Stimulated activated CD4-positive, alpha-beta T cell treated with anti-CD3 and anti-CD28 coated beads, Interleukin-1b, Interleukin-23, amount 100 ng/mL, for 1 hour (primary cell): ENCODE measurements at places on chromosomes 2 and 18.

DNA sequence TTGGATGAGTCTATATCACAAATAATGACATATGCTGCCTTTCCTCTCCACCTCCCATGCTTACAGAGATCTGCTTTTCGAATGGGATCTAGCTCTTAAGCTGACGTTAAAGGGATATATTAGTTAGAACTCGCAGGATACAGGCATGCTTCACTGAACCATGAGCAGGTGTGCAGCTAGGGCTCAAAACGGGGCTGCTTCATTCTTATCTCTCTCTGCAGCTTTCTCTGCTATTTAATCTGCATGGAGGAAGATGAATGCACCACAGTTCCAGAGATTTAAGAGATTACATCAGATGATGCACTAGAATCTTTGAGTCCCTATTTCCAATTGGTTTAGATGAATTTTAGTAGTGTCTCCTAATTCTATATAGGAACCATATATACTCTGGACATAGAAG lies 327.0 kb downstream of the RAD51AP2 start:
- no peak for DNase-seq

DNA sequence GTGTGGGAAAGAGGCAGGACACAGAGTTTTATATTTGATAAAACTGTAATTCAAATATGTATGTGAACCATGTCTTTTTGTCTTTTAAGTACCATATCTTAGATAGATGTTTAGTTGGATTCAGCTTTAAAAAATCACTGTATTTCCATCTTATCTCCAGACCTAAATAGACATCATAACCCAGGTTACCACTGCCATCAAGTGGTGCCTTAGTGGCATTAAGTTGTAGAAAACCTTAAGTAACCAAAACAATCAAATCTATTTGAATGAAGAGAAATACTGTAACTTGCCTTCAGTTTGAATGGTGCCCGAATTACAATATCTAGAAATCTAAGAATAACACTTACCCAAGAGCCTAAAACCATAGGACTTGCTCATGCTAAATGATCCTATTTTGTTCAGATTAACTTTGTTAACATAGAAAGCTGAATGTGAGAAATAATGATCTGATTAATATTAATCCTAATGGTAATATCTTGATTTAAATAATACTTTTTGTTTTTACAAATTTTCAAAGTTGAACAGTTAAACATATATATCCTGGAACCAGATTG lies 92.5 kb upstream of the MAP2 start:
- DNase-seq = no peak

DNA sequence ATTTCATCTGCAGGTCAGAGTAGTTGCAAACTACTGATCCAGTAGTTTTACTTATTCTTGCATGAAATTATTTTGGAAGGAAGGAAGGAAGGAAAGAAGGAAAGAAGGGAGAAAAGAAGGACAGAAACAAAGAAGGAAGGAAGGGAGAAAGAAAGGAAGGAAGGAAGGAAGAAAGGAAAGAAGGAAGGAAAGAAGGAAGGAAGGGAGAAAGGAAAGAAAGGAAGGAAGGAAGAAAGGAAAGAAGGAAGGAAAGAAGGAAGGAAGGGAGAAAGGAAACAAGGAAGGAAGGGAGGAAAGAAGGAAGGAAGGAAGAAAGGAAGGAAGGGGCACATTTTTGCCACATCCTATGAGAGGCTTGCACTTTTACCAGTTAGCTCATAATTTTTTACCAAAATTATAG lies 186.2 kb downstream of the LRRTM4 start:
- no peak for DNase-seq

DNA sequence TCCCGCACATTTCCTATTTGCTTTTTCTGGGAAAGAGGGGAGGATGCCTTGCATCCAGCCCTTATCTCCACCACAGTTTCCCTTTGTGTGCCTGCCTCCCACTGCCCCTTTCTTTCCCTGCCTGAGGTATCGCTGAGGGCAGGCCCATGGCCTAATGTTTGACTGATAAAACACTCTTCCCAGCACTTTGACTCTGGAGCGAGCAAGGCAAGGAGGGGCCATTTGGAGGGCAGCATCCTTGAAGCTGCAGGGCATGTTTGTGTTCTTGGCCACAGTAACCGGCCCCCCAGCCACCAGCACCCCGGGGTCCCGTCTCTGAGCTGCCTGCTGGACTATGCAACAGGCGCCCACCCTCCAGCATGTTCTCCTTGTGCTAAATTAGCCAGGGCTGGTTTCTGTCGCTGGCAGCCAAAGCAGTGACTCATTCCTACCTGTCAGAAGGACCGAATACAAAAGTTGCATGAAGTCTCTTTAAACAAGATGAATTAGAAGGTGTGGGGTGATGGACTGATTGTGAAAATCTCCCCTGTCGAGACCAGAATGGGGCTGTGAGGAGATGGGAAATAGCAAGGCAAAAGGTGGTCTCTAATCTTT lies 50.7 kb downstream of the BCL2L11 start:
- no peak for DNase-seq

DNA sequence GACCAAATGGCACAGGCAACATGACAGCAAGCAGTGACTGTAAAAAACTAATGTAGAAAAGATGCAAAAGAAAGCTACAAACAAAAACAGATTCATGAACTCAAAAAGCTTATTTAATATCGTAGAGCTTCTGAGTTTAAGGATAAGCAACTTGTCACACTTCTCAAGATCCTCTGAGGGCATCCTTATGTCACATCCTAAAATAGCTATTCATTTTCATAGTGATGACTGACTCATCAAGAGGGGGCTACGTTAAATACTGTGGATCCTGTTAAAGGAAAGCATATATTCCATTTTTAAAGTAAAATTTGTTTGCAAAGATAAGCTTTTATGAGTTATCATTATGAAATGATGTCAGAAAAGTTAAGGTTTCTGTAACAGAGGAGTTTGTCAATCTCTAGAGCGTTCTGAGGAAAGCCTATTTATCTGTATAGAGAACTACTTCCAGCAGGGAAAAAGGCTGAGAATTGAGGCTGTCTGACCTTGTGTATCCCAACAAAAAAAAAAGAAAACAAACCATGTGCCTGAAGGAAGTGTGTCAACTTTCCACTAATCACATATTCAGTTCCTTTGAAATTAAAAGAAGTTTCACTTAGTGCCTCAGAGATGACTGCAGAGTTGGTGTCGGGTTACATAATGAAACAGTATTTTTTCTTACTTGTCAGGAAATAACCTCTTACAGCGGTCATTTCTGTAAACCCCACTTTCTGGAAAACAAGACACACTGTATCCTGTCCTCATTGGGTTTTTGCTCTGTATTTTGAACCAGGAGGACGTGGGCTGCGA lies 115.5 kb downstream of the ESCO1 start:
- no peak for DNase-seq

DNA sequence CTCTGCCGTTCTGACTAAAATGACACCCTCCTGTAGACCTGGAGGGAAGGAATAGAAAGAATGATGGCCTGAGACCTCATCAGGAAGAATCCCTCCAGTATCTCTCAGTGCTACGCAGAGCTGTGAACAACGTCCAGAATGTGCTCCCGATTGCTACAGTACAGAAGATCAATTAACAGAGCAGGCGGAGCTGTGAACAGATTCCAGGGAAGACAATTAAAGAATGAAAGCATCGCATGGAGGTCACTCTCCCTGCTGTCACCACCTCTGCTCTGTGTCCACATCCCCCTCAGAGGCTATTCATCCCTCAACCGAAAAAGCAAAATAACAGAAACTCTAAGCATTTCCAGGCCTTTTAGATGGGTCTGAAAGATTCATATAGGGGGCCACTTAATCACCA lies 481.0 kb downstream of the EIPR1 start:
- no peak for DNase-seq

DNA sequence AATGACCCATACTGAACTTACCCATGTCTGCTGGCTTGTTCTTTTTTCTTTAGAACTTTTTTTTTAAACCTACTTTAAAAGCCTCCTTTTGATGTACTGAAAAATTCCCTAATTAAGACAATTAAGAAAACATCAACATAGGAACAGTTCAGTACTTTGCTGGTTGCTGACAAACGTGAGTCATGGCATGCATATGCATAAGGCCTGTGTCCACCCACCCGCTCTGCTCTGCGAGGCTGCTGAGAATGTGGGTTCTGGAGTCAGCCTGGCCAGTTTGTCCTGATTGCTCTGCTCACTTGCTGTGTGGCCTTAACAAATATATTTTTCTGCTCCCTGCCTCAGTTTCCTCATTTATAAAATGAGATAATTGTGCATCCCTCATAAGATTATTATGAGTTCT lies 27.3 kb downstream of the LAMA3 start:
- no peak for DNase-seq

DNA sequence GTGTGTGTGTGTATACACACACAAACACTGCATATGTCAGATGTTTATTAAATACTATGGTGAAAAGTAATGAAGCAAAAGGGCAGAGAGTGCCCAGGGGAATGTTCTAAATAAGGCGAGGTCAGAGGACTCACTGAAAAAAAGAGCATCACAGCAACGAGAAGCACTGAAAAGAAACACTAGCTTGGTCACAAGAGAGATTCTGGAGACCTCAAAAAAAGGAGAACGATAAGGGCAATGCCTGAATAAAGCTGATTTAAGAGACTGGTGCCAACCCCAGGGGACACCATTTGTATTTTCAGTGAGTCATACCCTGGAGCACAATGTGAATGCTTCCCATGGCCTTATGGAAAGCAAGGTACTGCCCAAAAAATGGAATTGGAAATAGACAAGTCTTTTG lies 14.5 kb downstream of the SLC40A1 start:
- no peak for DNase-seq
